Fibroblast of the aortic adventitia (primary cell): ENCODE measurements at places on chromosomes 6 and 20.
A peak's percentile ranks its signal among the peaks of the same experiment; 100 is the strongest.

DNA sequence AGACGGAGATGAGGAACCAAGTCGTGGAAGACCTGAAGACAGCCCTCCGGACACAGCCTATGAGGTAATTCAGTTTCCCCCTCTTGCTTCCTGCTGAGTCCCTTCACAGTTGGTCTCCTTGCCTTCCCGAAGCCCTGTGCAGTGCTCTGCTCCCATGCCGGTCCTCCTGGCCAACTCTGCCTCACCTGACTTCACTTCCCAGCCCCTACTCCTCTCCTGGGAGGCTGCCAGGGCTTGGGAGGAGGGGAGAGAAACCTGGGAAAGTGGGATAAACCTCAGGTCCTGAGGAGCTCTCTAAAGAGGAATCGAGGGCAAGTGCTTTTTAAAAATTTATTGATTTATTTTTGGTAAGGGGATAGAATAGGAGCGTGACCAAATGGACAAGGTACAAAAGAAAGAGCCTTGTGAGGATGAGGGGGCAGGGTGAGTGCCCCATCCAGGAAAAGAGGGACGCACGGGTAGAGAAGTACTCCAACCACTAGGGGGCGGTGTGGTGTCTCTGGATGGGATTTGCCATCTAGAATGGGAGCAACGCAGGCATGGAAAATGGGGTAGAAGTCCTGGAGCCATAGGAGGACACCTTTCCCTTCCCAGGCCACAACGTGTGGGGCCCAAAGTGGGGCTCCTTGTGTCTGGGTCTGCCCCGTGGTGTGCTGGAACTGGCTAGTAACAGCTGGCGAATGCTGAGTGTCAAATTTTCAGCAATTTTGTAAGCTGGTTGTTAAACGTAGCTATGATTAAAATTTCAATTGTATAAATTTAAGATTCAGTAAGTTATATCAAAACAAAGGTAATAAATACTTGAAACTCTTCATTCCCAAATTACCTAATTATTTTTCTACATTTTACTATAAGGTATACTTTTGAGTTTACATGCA, 69.0 kb downstream of the MOCS1 start:
- DNase-seq: peak; percentile 75

- DNase-seq: no peak
Observed at GRCh38 chr20:1619861-1620444, at the start of gene SIRPB1. Gene SIRPB1 (minus strand): TSS chr20:1620009. CDS start chr20:1619944, 65 bp downstream.

DNA sequence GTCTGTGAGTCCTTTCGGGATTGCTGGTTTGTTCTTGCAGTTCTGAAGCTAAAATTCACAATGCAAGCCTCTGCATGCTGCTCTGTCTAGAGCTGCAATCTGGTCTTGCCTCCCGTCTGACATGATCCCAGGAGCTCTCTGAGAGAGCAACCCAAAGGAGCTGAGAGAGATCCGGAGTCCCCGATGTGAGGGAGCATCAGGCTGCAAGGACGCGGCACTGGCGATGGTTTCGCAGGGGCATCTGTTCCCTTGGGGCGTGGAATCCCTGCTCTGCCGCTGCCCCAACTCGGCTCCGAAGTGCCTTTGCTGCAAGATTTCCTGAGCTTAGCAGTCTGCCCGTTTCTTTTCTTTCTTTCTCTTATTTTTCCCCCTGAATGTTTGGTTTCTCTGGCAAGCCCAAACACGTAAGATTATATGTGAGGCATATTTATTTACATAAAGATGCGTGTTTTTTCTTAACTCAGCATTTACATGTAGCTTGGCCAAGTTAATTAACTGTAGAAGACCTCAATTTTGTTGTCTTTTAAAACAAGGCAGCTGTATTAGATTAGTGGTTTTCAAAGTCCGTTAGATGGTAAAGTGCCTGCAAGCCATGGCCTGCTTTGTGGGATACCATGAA, 873.0 kb downstream of the KIF16B start:
- DNase-seq: no peak

GRCh38 chr20:61719691-61720347, 345.9 kb downstream of the TAF4 start:
- DNase-seq: no peak

DNA sequence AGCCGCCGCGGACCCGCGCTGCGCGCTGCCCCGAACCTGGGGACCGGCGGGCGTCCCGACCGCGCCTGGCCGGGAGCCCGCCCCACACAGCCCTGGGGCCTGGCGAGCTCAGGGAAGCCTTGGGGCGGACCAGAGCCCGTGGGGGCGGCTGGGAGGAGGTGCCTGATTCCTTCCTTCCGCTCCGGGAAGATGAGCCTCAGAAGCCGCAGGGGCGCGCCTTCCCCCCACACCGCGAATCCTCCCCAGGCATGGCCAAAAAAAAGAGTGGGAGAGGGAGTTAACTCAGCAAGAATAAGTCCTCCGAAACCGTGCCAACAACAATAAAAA, at the start of gene CBLN4:
TSS of gene CBLN4 (minus strand) at position 131 of the 327 bp plus-strand sequence. CDS start 1,348 bp downstream, outside the sequence.
- DNase-seq: no peak

DNA sequence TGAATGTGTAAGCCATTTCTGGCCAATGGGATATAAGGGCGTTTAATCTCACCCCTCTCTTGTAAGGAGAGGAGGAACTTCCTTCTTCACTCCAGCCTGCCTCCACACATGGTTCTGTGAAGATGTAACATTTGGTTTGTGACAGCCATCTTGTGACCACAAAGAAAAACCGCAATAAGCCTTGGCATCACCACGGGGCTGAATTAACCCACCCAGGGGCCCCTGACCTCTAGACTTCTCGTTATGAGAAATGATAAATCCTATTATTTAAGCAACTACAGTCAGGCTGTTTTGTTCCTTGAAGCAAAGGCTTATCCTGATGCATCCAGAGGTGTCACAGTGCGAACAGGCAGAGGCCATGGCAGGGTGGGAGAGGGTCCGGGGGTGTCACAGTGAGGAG, 139.7 kb downstream of the CDC5L start:
- no peak for DNase-seq

DNA sequence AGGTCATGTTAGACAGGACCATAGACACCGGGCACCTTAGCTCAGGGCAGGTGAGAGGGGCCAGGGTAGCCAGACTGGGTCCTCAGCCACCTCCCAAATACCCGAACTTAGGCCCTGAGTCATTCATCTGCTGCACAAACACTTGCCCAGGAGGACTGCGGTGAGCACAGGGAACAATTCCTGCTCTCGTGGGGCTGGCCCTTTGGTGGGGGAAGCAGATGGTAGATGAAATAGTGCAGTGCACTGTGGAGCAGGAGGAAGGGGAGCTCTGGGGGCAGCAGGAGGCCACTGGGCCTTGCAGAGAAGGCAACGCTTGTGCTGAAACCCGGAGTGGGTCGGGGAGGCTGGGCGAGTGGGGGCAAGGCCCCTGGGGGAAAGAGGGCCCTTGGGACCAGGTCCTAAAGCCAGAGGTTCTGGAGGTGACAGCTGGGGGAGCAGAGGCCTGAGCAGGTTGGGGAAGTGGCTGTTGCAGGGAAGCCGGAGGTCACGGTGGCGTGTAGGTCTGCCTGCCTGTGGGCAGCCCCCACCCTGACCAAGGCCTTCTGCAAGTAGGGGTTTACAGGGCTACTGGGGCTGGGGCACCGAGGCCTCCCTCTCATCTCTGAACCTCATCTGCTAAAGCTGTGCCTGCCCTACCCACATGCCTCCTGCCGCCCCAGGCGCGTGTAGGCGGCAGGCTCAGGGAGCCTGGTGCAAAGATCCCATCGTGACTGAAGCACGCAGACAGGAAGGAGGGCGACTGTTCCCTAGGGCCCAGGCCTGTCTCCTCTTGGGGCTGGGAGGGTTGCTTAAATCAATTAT, 4.7 kb upstream of the NPBWR2 start:
- no peak for DNase-seq

- DNase-seq: peak; percentile 31
Observed at GRCh38 chr20:50995506-50995905, 27.4 kb downstream of the KCNG1 start.

DNA sequence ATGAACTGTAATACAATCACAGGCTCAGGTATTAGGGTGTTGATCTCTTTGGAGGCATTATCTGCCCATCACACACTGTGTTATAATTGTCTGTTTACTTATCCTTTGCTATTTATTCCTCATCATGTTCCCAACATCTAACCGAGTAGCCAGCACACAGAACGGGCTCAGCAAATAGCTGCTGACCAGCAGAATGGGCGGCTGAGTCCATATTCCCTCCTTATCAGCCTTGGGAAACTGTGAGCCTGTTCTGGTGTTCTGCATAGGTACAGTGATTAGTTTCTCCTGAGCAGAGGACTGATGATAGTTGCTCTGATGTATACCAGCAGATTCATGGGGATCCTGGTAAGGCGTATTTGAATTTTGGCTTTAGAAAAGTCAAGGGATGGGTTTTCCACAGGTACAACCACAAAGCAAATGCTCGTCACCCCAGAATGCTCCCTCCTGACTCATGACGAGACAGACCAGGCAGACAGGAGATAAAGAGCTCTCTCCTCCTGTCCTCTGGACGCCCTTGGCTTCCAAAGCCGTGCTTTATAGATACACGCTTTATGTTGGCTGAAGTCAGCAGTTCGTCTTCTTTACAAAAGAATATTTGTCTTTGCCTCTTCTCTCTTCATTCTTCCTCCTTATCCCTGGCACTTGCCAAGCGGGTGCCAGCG, 166.7 kb downstream of the TTLL2 start:
- no peak for DNase-seq

GRCh38 chr20:53832499-53832898, 237.9 kb downstream of the BCAS1 start:
- DNase-seq: no peak

DNA sequence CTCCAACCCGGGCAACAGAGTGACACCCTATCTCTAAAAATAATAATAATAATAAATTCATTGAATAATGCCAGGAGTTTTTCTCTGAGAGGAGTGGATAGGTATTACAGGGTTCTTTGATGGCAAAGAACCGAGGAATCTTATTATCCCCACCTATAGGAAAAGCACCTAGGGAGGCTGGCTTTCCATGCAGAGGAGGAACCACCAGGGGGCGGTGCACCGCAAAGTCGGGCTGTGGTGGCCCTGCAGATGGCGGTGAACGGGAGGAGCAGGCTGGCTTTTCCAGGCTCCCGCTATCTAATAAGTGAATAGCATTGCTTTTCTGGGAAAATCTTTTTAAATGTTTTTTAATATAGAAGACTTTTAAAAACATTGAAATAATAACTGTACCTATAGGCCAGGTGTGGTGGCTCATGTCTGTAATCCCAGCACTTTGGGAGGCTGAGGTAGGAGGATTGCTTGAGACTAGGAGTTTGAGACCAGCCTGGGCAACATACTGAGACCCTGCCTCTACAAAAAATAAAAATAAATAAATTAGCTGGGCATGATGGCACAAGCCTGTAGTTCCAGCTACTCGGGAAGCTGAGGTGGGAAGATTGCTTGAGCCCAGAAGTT, 864.2 kb downstream of the KIF16B start:
- DNase-seq: no peak

DNA sequence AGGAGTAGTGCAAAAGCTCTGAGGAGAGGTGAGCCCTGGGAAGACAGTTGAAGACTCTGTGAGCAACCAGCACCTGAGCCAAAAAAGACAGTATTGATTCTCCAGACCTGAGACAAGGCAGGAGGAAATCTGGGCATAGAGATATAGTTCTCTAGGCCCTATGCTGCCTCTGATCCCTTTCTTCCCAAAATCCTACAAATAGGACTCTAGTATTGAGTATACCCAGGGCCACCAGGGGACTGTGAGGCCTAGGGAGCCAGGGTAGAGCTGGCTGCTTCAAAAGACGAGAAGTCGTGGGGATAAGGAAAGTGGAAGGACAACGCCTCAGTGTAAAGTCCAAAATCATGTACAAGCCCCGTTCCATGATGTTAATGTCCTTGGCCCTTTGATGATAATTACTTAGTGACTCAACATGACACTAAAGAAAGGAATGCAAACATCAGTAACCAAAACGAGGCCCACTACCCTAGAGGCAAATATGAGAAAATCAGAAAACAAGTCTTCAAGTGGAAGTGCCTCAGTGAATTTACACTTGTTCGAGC, 197.3 kb upstream of the PROKR2 start:
- DNase-seq: no peak

- DNase-seq: no peak
Observed at GRCh38 chr6:160899671-160900430, 91.7 kb upstream of the MAP3K4 start.

DNA sequence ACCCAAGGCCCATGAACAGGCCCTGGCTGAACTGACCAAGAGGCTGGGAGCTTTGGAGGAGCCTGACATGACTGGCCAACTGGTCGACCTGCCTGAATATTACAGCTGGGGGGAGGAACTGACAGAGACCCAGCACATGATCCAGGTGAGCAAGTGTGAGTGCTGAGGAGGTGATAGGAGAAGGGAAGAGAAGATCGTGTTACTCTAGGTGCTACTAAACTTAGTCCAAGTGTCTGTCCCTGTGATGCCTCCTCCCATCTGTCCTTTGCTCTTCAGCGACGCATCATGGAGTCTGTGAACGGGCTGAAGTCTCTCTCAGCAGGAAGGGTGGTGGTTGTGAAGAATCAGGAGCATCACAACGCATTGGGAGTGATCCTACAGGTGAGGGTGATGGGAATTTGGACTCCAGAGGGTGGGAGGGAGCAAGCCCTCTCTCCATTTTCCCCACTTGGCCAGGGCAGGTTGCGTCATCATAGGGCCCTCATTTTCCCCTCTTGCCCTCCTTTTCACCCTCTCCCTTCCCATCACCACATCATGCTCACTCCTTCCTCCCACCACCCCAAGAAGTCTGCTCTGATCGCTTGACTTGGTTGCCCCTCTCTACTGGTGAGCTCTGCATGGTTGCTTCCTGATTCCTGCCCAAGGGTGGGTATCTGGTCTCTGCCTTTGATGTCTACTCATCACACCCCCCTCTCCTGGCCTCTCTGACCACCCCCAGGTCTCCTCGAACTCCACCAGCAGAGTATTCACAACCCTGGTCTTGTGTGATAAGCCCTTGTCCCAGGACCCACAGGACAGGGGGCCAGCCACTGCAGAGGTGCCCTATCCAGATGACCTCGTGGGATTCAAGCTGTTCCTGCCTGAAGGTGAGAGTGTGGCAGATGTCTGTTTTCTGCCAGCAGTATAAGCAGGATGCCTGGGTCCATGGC, 4.7 kb downstream of the DXO start:
- no peak for DNase-seq

DNA sequence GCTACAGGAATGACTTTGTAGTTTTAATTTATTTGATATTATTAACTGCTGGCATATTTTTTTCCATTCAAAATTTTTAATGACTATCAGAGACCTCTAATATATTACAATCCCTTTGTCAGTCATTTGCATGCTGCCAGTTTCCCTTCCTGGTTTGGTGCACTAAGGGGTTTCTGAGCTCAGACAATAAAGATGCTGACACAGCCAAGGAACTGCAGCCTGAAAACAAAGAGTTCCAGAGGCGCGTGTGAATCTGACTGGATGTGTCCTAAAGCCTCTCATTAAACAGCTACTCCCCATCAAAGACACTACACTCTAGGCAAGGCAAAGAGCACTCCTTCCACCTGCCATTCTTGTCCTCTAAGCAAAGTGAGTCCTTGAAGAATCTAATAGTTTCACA, 116.8 kb upstream of the DST start:
- DNase-seq: no peak

GRCh38 chr6:1526398-1527072, 83.2 kb upstream of the FOXC1 start:
- DNase-seq: peak; percentile 55
